Activated CD4-positive, alpha-beta memory T cell treated with anti-CD3 and anti-CD28 coated beads for 36 hours (primary cell): ENCODE measurements at places on chromosomes 12 and 14.

DNA sequence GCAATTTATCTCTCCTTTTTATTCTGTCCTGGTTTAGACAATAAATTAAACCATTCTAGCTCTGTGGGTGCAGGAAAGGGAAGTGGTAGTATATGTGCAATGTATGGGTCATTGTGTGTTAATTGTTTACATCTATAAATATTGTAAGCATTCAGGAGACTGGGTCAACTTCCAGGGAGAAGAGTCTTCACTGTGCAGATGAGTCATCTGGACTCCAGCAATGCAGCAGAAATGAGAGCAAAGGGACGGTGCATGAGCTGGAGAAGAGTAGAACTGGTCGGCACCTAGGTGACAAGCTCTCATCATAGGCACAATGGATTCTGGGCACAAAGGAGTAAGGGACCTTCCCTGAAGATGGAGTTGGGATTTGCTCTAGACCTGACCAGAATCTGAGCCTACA lies 211.1 kb upstream of the DAAM1 start:
- no peak overlapping the region for H3K27ac ChIP-seq
- H3K36me3 ChIP-seq: no peaks in the 10 kb centered on the region
- no peaks in the 10 kb centered on the region for H3K27me3 ChIP-seq
- no peak overlapping the region for H3K4me3 ChIP-seq
- H3K4me1 ChIP-seq: no peaks in the 10 kb centered on the region

DNA sequence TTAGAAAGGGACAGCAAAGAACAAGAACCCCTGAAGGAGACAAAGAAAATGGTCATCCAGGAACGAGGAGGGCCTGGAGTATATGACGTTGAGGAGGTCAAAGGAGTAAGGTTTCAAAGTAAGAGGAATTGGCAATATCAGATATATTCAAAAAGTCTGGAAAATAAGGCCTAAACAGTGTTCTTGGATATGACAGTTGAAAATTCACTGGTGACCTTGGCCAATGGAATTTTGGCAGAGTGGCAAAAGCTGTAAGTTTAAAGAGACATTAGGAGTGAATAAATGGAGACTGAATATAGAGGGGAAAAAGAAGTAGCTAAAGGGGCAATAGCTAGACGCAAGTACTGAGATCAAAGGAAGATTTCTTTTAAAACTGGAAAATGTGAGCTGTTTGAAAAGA lies 4.1 kb upstream of the ACTN1 start:
- no peak for DNase-seq
- H3K27ac ChIP-seq: peak overlapping the region; percentile 14
- no peaks in the 10 kb centered on the region for H3K36me3 ChIP-seq
- peaks cover 16% of the 10 kb centered on the region for H3K4me1 ChIP-seq
- H3K4me3 ChIP-seq: no peak overlapping the region

- no peak overlapping the region for H3K4me3 ChIP-seq
- H3K36me3 ChIP-seq: no peaks in the 10 kb centered on the region
- DNase-seq: no peak
- no peaks in the 10 kb centered on the region for H3K4me1 ChIP-seq
Measured at GRCh38 chr12:113990250-113991223, 24.4 kb upstream of the RBM19 start.

GRCh38 chr14:99163446-99163845 lies 108.6 kb downstream of the BCL11B start:
- peaks cover 22% of the 10 kb centered on the region for H3K36me3 ChIP-seq
- DNase-seq: no peak
- no peak overlapping the region for H3K27ac ChIP-seq
- no peaks in the 10 kb centered on the region for H3K4me1 ChIP-seq
- no peak overlapping the region for H3K4me3 ChIP-seq

DNA sequence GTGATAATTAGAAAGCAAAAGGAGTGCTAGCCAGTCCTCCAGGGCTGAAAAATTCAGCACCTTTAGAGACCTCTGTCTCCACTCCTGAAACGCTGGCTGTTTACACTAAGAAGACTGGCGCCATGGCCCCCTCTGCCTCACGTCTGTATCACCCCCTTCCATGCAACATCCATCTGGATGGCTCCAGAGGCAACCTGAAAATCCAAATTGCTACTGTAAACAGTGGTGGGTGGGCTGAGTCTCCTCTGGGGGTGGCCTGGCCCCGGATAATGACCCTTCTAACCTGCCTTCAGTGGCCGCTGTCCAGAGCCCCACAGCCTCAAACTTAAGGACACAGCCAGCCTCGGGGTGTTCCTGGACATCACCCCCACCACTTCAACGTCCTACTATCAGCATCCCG lies 1.4 kb downstream of the PRKD1 start:
- H3K27me3 ChIP-seq: peaks cover 26% of the 10 kb centered on the region
- H3K27ac ChIP-seq: no peak overlapping the region

DNA sequence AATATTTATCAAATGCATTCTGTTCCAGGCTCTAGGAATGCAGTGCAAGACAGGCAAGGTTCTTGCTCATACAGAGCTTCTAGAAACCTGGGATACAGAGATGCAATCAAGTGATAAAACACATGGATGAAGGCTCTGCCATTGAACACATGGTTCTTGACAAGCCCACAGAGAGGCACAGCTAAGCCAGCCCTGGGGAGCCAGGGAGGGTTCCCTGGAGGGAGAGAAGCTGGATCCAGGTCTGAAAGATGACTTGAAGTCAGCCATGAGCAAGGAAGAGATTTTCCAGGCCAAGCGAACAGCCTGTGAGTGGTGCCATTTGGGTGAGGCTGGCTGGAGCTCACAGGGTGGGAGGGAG lies 66.2 kb downstream of the IRF2BPL start:
- H3K4me1 ChIP-seq: peaks cover 82% of the 10 kb centered on the region
- peaks cover 3% of the 10 kb centered on the region for H3K27me3 ChIP-seq
- peak overlapping the region; percentile 77 for H3K4me3 ChIP-seq
- DNase-seq: no peak
- peak overlapping the region; percentile 98 for H3K27ac ChIP-seq

GRCh38 chr12:120227233-120228040 lies 26.5 kb upstream of the RPLP0 start:
- peaks cover 3% of the 10 kb centered on the region for H3K36me3 ChIP-seq
- H3K27me3 ChIP-seq: no peaks in the 10 kb centered on the region
- no peak for DNase-seq
- no peak overlapping the region for H3K4me3 ChIP-seq
